ENCODE measurements at places on chromosomes 12 and 14. TPM values are rescaled to one million over a fixed set of nuclear protein-coding genes. Genes with fewer than 3 reads are reported as not detected.

The MYH6 gene
- total RNA-seq, result not detected

The PRPF39 gene
- total RNA-seq, result 25.8 TPM

The KLRK1 gene
- not detected for total RNA-seq

The IRAK3 gene
- 14.7 TPM for total RNA-seq

The PPP1R36 gene
- total RNA-seq, result 0.60 TPM

The SPIC gene
- not detected for total RNA-seq

The RNF212B gene
- total RNA-seq, result not detected

The SAV1 gene
- 15.6 TPM for total RNA-seq

The SLC6A13 gene
- total RNA-seq, result not detected

The DLK1 gene
- total RNA-seq, result not detected

The DBX2 gene
- total RNA-seq, result not detected

The PRH2 gene
- not detected for total RNA-seq

The DPF3 gene
- 0.54 TPM for total RNA-seq

The DDX24 gene
- 75.4 TPM for total RNA-seq

The EP400 gene
- 7.2 TPM for total RNA-seq

The DHRS1 gene
- 16.0 TPM for total RNA-seq

The SLC41A2 gene
- total RNA-seq, result 3.7 TPM

The GZMB gene
- not detected for total RNA-seq

Data from dermis lymphatic vessel endothelial cell (primary cell).